Putamen (tissue), 1 donor: ENCODE measurements at places on chromosomes 7 and 10.

- DNase-seq, result no peak
Measured at GRCh38 chr7:21476429-21476828, 48.5 kb downstream of the SP4 start.

- no peak for DNase-seq
Measured at GRCh38 chr7:127266047-127266446, 13.3 kb upstream of the GRM8 start.

DNA sequence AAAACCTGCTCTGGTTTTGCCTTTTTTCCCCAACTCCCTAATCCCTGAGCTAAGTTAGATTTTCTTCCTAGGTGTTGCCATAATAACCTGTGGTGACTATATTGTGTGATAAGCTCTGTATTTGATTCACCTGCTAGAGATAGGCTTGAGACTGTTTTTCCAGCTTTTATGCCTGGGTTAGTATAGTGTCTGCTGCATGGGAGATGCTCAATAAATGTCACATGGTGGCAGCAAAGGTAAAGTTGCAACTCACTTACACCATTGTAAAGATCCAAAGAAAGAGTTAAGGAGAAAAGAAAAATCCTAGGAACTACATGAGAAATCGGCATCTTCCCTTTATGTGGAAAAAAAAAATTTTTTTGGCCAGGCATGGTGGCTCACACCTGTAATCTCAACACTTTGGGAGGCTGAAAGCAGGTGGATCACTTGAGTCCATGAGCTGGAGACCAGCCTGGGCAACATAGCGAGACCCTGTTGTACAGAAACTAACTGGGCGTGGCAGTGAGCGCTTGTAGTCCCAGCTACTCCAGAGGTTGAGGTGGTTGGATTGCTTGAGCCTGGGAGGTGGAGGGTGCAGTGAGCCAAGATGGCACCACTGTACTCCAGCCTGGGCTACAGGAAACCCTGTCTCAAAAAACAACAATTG lies 3.7 kb downstream of the CCNJ start:
- DNase-seq, result no peak

DNA sequence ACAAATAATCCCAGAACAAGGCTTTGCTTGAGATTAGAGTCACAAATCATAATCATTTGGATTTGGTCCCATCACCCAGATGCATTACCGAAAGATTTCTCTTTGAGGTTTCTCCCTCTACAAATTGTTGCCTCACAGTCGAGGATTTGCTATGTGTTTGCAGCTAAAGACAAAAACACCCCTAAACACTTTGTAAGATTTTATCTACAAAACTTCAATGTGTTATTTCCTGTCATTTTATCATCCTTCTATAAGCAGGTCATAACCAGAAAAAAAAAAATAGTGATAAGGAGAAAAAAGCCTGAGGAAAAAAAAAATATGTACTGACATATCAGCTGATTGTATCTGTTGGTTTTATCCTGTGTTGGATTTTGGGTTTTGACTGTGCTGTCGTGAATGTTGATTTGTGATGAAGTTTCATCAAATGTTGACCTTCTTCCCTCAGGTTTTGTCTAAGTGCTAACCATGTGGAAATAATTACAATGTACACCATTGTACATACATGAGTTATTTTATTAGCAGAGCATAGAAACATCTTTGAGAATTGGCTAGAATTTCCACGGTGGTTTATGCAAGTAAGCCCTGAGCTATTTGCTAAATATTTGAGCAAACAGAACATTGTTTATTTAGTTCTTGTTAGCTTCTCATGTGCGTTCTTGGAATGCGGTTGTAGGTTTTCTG lies 274.4 kb downstream of the NEBL start:
- DNase-seq, result no peak

- DNase-seq, result no peak
Measured at GRCh38 chr10:89297791-89298190, 4.1 kb upstream of the IFIT2 start.

DNA sequence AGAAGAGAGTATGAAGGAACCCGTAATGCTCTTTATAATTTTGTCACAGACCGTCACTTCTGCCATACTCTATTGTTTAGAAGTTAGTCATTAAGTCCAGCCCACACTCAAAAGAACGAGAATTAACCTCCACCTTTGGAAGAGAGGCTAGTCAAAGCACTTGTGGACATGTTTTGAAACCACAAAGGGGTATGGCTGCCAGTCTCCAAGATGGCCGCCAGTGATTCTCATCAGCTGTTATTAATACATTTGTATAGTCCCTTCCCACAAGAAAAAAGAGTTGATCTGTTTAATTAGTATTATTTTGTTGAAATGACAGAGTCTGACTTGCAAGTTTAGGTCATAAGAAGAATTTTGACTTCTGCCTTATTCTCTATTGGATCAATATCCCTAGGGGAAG lies 23.2 kb upstream of the VOPP1 start:
- DNase-seq, result no peak

DNA sequence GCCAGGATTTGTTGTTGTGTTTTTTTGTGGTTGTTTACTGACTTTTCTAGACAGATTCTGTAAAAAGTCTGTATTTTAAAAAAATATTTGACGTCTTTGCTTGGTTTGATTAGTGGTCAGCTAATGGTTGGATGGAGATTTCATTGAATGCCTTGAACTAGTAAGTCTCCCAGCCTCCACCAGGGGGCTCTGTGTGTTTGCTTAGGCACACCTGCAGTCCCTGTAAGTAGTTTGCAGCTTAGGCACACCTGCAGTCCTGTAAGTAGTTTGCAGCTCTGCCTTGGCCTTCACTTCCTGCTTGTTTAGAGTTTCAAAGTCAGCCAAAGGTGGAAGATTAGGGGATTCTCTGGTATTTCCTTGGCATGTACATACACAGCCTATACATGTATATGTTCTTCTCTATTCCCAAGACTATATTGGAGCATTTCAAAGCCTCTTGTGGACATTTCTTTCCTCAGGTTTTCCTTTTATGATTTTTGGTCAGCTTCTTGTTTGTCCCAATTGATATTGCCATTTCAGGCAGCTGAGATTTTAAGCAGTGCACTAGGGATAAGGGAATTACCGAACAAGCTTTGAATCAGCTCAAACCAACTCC lies 101.6 kb downstream of the CCSER2 start:
- DNase-seq, result peak; percentile 41

DNA sequence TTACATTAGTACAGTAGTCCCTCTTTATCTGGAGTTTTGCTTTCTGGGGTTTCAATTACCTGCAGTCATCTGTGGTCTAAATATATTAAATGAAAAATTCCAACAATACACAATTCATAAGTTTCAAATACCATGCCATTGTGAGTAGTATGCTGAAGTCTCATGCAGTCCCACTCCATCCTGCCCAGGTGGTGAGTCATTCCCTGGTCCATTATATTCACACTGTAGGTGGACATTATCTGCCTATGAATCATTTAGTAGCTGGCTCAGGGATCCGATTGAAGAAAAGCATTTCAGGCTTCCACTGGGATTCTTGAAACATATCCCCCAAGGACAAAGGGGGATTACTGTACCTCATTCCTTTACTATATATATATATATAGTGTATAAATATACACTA lies 298.2 kb upstream of the GALNT17 start:
- DNase-seq, result no peak
